T-helper 1 cell (primary cell): ENCODE measurements at places on chromosomes 5 and 9.

DNA sequence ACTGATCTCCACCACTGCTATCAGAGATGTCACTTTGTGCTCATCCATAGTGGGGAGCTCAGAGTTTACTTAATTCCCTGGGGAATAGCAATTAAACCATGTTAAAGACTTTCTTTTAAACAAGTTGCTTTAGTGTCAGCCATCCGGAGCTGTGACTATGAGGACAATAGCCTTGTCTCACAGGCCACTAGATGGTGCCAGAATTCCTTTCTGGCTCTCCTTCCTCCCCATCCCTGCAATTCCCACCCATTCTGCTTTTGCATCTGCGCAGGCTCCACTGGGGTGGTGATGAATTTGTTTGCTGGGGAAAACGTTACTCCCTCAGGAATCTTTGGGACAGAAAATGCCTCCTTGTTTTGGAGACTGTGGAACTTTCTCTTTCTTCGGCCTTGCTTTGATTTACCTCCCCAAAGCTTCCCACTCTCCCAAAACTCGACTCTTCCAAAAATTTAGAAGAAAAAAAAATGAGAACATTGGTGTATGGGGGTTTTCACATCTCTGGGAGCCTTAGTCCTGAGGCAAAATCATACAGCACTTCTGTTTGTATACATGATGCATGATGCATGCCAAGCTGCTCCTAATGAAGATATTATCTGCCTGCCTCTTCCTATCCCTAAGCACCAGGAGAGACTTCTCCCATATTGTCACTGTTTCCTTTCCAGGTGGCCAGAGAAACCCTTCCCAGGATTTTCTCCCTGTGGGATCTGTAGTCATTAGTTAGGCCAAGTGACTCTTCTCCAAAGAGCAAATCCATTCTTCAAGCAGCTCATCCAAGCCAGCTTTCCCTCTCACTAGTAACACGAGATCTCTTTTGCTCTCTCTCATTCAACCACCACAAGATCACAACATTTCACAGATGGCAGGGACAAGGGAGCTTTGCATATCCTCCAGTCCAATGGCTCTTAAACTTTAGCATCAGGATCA is 466.1 kb downstream of the TLR4 start:
- DNase-seq: no peak

DNA sequence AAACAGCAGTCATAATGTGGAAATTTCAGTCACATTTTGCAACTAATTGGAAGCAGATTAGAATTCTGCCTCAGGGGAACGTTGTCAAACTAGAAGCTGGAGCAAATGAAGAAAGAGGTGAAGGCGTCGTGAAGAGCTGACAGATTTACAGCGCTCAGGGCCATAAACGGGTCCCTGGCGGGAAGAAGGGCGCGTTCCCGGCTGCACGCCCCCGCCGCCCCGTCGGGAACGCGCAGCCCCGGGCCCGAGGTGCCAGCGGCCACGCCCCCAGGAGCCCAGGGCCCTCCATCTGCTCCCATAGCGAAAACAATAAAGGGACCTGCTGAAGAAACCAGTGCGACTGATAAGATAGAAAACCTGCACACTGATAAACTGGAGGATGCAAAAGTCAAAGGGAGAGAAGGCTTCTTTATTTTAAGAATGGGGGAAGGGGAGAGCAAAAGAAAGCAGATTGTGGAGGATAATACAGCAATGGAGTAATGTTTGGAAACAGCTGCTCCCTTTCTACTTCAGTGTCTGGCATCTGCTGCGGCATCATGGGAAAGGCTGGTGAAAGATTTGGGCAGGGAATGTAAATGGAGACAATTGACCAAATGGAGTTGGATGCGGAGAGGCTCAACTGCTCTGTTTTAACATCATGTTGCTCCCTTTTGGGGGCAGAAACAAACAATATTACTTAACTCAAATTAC is 11.1 kb downstream of the ZNF608 start:
- no peak for DNase-seq

DNA sequence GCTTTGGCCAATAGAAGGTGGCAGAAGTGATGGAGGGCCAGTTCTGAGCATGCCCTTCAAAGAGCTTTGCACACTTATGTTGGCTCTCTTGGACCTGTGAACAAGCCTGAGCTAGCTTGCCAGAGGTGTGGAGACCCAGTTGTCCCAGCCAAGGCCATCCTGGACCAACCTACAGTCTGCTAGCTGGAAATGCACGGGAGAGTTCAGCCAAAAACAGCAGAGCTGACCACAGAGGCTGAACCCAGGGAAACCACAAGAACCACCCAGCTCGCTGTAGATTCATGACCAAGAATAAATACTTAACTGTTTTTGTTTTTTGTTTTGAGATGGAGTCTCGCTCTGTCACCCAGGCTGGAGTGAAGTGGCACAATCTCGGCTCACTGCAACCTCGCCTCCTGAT is 65.4 kb upstream of the HAND1 start:
- no peak for DNase-seq

DNA sequence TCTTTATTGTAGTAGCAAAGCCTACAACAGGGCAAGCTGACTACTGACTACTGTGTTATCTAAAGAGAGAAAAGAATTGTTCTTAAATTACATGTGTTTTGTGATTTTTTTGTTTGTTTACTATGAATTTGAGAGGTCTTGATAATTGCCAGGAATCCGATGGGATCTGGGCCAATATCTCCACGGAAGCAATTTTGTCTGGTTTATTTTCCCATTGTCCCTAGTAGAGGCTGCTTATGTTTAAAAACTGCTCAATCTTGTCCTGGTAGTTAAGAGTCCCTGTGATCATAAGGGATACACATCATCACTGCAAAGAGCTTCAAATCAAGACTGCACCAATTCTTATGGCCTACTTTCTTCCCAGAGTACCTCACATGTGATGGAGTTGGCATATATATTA is 94.4 kb downstream of the GLDC start:
- no peak for DNase-seq

DNA sequence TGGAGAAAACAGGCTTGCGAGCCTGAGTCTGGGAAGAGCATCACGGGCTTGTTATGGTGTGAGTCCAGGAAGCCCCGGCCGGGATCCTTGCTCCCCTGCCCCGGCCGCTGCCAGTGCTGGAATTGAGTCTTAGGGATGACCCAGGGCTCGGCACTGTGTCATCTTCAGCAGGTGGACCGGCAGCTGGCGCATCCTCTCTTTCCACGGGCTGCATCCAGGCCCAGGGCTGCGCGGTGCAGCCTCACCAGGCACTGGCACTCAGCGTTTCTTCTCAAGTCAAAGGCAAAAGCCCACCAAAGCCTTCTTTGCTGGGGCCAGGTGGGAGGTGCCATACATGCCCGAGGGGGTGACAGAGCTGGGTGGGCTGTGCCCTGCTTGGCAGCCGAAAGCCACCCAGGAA is 46.6 kb downstream of the COL5A1 start:
- DNase-seq: no peak

- DNase-seq: no peak
Observed at GRCh38 chr9:97907046-97907445, 15.3 kb downstream of the TRMO start.

GRCh38 chr9:130382096-130382495 is 62.7 kb upstream of the ASS1 start:
- no peak for DNase-seq

DNA sequence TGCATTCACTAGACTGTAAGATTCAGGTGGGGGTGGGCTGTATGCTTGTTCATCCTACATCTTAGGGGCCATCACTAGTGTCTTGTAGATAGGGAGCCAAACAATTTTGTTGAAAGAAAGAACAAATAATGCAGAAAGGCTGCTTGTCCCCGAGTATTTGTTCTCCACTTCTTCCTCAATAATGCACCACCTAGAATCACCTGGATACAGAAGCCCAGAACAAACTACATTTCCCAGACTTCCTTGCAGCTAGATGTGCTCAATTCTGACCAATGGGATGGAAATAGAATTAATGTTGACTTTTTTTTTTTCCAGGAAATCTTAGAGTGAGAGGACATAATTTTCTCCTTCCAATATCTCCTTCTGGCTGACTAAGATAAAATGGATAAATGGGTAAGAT is 38.9 kb upstream of the TNFSF8 start:
- no peak for DNase-seq

GRCh38 chr5:165029099-165029870 is 1523.9 kb downstream of the MAT2B start:
- no peak for DNase-seq

- DNase-seq: no peak
Observed at GRCh38 chr5:132259069-132259851, 1.8 kb downstream of the PDLIM4 start.

GRCh38 chr5:76953551-76954382 is 922 bp downstream of the CRHBP start:
- no peak for DNase-seq

DNA sequence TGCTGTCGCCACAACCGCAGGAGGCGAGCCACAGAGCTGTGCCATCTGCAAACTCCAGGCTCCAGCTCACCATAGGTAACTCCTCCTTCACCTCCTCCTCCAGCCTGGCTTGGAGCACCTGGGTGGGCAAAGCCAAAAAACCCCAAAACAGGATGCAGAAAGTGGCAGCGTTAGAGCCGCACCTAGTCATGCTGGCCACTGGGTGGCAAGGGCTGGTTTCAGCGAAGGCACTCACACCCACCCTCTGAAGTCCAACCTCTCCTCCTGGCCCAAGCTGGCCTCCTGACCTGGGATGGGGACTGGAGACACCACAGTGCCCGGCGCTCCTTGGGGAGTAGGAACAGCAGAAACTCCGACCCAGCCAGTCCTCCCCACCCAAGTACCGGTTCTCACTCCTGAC is 28.7 kb upstream of the ZNF354B start:
- DNase-seq: no peak

GRCh38 chr5:180613188-180613813 is 22.0 kb upstream of the SCGB3A1 start:
- no peak for DNase-seq
